ENCODE measurements at places on chromosomes 7 and 10. TPM values are rescaled to one million over a fixed set of nuclear protein-coding genes. Genes with fewer than 3 reads are reported as not detected.
A peak's percentile ranks its signal among the peaks of the same experiment; 100 is the strongest.

GRCh38 chr10:43962346-43963191 is 313.9 kb upstream of the ZNF32 start:
- no peak for DNase-seq

GRCh38 chr7:130896898-130897514 is 163.0 kb upstream of the KLF14 start:
- peak; percentile 84 for DNase-seq

GRCh38 chr10:93346694-93347093 is 135.4 kb downstream of the MYOF start:
- no peak for DNase-seq

DNA sequence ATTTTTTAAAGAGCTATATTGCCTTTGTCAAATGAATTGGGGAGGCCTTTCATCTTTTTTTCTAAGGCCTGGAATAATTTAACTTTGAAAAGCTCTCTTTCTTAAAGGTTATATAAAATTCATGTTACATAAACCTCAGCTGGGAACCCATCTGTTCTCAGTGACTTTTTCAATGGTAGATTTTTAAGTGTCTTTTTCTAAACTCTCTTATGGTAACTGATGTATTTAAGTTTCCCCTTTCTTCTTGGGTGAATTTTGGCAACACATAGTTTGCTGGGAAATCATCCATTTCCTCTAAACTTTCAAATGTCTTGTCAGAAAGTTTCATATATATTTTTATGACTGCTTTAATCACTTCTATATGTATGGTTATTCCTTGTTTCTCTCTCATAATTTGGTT is 362.2 kb upstream of the KLF6 start:
- no peak for DNase-seq

Gene INSIG1
- 96.9 TPM for total RNA-seq

Data from activated CD4-positive, alpha-beta memory T cell treated with anti-CD3 and anti-CD28 coated beads for 36 hours (primary cell).